ENCODE measurements at places on chromosomes 4 and X. TPM values are rescaled to one million over a fixed set of nuclear protein-coding genes. Genes with fewer than 3 reads are reported as not detected.

MAGEA8 gene
- total RNA-seq: not detected

NEIL3 gene
- total RNA-seq: 3.3 TPM

GUCY1B1 gene
- 2.0 TPM for total RNA-seq

GRIA2 gene
- 0.23 TPM for total RNA-seq

CPZ gene
- 0.64 TPM for total RNA-seq

MAGEB6B gene
- not detected for total RNA-seq

BEX4 gene
- total RNA-seq: 48.5 TPM

MEPE gene
- total RNA-seq: not detected
